NCI-H524 treated with DMSO at 0.1 percent for 48 hours (cell line): ENCODE measurements at places on chromosomes 6 and 20.

GRCh38 chr20:13295637-13296036, 74.6 kb downstream of the ISM1 start:
- no peak for DNase-seq

DNA sequence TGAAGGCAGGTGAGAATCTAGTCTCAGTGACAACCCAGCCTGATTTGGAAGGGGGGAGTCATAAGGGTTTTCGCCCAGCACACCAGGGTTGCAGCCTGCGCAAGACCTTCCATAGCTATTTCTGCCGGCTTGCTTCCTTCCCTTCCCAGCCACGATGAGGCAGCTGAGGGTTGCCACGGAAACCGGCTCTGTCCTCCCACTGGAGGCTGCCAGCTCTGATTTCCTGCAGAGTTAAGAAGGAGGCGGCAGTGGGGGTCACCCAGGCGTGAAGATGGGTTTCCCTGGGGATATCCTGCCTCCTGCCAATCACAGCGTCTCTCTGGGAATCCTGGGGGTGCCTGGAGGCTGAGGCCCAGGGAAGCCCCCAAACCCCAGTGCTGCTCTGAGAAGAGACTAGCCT, 23.1 kb upstream of the KCNB1 start:
- DNase-seq: peak; percentile 62

DNA sequence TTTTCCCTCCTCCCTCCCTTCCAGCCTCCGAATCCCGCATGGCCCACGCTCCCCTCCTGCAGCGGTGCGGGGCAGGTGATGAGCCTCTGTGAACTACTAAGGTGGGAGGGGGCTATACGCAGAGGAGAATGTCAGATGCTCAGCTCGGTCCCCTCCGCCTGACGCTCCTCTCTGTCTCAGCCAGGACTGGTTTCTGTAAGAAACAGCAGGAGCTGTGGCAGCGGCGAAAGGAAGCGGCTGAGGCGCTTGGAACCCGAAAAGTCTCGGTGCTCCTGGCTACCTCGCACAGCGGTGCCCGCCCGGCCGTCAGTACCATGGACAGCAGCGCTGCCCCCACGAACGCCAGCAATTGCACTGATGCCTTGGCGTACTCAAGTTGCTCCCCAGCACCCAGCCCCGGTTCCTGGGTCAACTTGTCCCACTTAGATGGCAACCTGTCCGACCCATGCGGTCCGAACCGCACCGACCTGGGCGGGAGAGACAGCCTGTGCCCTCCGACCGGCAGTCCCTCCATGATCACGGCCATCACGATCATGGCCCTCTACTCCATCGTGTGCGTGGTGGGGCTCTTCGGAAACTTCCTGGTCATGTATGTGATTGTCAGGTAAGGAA, at the start of gene OPRM1:
TSS of gene OPRM1 (plus strand) at position 10 of the 612 bp plus-strand sequence. CDS start at position 315, 305 bp downstream.
- no peak for DNase-seq

GRCh38 chr6:34388421-34388820, 4.0 kb downstream of the NUDT3 start:
- DNase-seq: no peak

- no peak for DNase-seq
Measured at GRCh38 chr6:86686496-86686895, 250.8 kb upstream of the HTR1E start.

DNA sequence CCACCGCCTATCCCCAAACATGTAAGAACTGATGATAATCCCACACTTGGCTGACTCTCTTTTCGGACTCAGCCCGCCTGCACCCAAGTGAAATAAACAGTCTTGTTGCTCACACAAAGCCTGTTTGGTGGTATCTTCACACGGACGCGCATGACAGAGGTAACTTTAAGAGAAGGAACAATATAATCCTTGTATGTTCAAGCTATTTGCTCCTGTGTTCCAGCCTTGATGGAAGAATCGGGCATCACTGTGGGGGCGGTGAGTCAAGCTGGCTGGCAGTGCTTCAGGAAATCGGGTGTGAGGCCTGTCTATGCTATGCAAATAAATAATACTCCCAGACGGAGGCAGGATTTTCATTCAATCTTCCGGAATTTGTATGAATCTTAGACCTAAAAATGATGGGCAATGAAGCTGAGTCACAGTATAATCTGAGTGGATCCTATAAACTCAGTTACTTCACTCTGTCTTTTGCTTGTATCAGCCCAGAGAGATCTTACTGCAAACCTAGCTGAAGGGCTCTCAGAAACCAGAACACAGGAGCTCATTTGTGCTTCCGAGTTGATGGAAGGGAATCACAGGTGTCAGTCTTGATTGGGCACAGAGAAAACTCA, 45.2 kb upstream of the NT5E start:
- DNase-seq: no peak

- DNase-seq: no peak
Measured at GRCh38 chr6:163612200-163612599, 197.7 kb downstream of the QKI start.

DNA sequence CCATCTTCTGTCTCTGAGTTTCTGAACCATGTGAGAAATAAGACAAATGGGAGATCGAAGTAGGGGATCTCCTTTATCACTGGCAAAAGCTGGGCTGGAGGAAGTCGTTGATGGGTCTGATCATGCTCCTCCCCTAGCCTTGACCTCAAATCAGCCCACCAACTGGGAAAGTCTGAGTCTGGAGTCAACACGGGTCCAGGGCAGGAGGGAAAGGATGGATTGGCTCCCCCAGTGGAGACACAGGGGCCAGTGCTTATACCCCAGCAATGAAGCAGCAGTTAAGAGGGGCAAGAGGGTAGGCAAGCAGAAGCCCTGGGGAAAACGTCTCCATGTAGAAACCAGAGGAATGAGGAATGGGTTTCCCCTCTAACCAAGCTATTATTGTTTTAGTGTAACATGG, 152.6 kb downstream of the TBC1D7 start:
- DNase-seq: no peak

GRCh38 chr6:30006170-30007131, 54.6 kb upstream of the POLR1H start:
- no peak for DNase-seq
